Type B pancreatic cell (in vitro differentiated cells): ENCODE measurements at places on chromosomes 3 and 15. TPM values are rescaled to one million over a fixed set of nuclear protein-coding genes. Genes with fewer than 3 reads are reported as not detected.

- no peaks in the 10 kb centered on the region for H3K27me3 ChIP-seq
- DNase-seq = no peak
- peaks cover 37% of the 10 kb centered on the region for H3K36me3 ChIP-seq
- no peak overlapping the region for H3K4me3 ChIP-seq
Measured at GRCh38 chr3:11820531-11821041, 26.1 kb downstream of the TAMM41 start.

- H3K4me1 ChIP-seq = peaks cover 55% of the 10 kb centered on the region
- no peak for DNase-seq
- H3K36me3 ChIP-seq = peaks cover 4% of the 10 kb centered on the region
- H3K4me3 ChIP-seq = peak overlapping the region; percentile 48
- H3K27me3 ChIP-seq = no peaks in the 10 kb centered on the region
Measured at GRCh38 chr3:46954178-46954577, 22.4 kb downstream of the CCDC12 start.

DNA sequence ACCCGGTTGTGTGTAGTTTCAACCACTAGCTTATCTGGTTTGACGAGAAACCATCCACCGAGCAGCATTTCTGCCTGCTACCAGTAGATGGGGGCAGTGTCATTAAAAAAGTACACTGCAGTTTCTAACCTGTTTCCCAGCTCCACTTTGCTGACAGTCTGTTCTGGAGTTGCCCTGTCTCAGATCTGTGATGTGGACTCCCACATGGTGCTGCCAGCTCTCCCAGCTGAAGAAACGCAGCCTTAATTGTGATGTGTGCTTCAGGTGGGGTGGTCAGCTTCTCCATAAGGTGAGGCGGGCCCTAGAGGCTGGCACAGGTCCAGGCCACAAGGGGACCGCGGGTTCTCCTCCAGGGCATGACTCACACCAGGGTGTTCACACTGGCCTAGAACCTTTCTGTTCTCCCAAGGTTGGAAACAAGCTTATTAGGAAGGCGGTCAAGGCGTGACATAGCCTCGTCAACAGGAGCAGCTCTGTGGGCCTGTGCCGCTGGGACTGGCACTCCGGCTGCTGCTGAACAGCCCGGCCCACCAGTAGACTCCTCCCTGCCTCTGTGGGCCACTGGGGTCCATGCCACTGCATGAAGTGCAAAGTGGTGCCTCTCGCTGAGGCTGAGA, 2.9 kb upstream of the FAM43A start:
- H3K4me3 ChIP-seq = no peak overlapping the region
- no peaks in the 10 kb centered on the region for H3K36me3 ChIP-seq
- H3K4me1 ChIP-seq = peaks cover 21% of the 10 kb centered on the region
- peak; percentile 83 for DNase-seq
- H3K27me3 ChIP-seq = peaks cover 46% of the 10 kb centered on the region

DNA sequence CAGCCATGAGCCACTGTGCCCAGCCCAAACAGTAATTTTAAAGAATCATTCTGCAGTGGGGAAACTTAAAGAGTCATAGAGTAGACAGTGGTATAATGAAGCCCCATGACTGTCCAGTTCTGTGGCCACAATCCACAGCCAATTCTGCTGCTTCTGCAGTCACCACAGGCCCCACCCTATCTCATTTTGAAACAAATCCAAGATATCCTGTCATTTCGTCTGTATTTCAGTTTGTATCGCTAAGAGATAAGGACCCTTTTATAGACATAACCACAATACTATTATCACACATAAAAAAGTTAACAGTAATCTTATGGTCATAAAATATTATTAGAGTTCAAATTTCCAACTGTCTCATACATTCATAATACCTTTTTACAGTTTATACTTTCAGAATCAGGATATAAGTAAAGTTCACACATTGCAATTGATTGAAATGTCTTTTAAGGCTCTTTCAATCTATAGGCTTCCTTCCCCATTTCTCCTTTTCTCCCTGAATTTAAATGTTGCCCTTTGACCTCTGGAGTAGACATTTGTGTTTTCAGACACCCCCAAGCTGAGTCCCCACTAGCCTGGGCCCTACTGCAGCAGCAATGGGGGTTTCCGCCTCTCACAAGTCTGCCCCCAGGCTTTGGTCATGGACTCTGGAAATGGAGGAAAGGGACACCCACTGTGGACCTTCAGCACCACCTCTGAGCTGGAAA, 4.2 kb upstream of the NUP210 start:
- H3K27ac ChIP-seq = no peak overlapping the region
- H3K4me3 ChIP-seq = no peak overlapping the region
- no peaks in the 10 kb centered on the region for H3K36me3 ChIP-seq
- H3K27me3 ChIP-seq = peaks cover 14% of the 10 kb centered on the region
- H3K4me1 ChIP-seq = peaks cover 6% of the 10 kb centered on the region
- no peak for DNase-seq

The POLQ gene
- total RNA-seq = 6.2 and 12.2 TPM in 2 replicates

The STRIT1 gene
- total RNA-seq = 0.33 TPM in 1 of 2 replicates, not detected in the other

- H3K27ac ChIP-seq = no peak overlapping the region
- H3K27me3 ChIP-seq = no peaks in the 10 kb centered on the region
- peaks cover 18% of the 10 kb centered on the region for H3K4me1 ChIP-seq
- H3K36me3 ChIP-seq = peaks cover 37% of the 10 kb centered on the region
- H3K4me3 ChIP-seq = no peak overlapping the region
- DNase-seq = no peak
Measured at GRCh38 chr3:71503525-71504249, 79.8 kb downstream of the FOXP1 start.

- H3K4me3 ChIP-seq = peak overlapping the region; percentile 91
- peaks cover 21% of the 10 kb centered on the region for H3K27me3 ChIP-seq
- peaks cover 4% of the 10 kb centered on the region for H3K36me3 ChIP-seq
- H3K4me1 ChIP-seq = peaks cover 40% of the 10 kb centered on the region
- DNase-seq = peak; percentile 75
Measured at GRCh38 chr15:91852741-91853510, 582 bp upstream of the SLCO3A1 start.

DNA sequence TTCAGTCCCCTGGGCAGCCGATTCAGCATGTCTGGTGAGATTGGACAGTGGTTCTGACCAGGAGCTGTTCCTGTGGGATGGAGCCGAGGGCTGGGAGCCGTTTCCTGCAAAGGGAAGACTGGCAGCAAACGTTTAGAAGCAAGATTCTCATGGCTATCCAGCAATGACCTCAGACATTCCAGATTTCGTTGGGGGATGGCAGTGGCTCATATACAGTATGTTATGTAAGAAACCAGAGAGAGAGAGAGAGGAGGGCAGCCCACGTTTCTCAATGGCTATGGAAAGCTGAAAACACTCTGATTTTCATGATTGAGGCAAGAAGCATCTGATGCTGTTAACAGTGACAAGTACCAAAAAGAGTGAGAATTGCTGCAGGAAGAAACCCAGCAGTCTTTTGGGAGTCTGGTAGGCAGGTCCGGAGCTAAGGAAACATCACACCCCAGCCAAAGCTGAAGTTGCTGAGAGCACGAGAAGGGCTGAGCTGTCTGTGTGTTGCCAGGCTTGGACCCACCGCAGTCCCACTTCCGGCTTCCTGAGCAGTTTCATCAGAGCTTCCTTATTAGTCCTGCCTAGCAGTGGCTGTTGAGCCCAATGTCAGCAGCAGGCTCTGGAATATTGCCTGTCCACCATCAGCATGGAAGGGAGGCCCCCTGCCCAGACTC, 25.6 kb upstream of the VPS8 start:
- H3K4me3 ChIP-seq = no peak overlapping the region
- no peak for DNase-seq
- peak overlapping the region; percentile 8 for H3K27ac ChIP-seq
- peaks cover 13% of the 10 kb centered on the region for H3K27me3 ChIP-seq

The SIDT1 gene
- total RNA-seq = 0.83 and 0.97 TPM in 2 replicates

- peaks cover 12% of the 10 kb centered on the region for H3K4me1 ChIP-seq
- H3K27ac ChIP-seq = no peak overlapping the region
- H3K36me3 ChIP-seq = no peaks in the 10 kb centered on the region
- no peaks in the 10 kb centered on the region for H3K27me3 ChIP-seq
Measured at GRCh38 chr3:139187648-139188047, 143.0 kb upstream of the PRR23C start.

DNA sequence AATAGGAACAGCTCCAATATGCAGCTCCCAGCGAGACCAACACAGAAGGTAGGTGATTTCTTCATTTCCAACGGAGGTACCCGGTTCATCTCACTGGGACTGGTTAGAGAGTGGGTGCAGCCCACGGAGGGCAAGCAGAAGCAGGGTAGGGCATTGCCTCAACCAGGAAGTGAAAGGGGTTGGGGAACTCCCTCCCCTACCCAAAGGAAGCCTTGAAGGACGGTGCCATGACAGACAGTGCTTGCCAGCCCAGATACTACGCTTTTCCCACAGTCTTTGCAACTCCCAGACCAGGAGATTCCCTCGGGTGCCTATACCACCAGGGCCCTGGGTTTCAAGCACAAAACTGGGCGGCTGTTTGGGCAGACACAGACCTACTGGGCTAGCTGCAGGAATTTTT, 576.9 kb upstream of the NECTIN3 start:
- no peaks in the 10 kb centered on the region for H3K27me3 ChIP-seq
- H3K27ac ChIP-seq = no peak overlapping the region
- H3K4me1 ChIP-seq = no peaks in the 10 kb centered on the region
- no peak overlapping the region for H3K4me3 ChIP-seq
